T47D (cell line): ENCODE measurements at places on chromosomes 2 and 18.
A peak's percentile ranks its signal among the peaks of the same experiment; 100 is the strongest.

DNA sequence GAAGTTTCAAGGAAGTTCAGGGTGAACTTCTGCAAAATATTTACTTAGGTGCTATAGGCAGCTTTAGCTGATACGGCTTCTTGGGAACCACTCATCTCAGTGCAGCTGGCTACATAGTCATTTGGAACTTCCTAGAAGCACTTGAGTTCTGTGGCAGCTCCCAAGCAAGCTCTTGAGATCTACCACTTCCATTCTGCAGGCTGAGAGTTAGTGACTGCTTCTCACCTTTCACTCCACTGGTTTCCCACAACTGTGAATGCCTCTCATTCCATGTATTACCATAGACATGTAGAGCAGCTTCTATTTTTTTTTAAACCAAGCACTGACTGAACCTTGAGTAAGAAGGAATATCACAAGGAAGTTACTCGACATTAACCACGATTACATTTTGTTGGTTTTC, 994.1 kb upstream of the ACVR2A start:
- DNase-seq, result no peak

DNA sequence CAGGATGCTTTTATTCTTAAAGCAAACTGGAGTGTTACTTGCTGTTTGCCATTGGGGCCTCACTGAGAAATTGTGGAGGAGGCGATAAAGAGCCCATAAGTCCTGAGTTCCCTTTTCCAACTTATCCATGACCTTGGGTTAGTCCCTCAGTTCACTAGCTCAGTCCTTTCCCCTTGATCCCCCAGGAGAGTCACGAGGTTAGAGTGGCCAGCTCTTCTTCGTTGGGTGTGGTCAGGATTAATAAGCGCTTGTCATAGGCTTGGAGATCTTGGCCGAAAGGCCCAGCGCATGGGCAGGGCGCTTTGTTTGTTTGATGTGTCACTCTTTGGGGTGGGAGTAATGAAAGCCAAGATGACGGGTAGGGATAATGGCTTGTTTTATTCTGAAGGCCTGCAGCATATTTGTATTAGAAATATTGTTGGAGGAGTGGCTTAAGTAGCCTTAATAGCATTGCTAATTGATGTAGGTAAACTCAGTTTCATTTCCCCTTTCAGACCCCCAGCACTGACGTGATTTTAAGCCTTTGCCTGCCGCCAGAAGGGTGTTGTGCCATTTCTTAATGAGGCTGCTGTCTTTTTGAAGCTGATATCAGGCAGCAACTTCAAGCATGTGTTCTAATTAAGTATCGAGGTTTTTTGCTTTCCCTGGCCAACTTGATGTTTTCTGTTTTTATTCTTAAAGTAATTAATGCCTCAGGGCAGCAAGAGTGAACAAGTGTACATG, 15.7 kb downstream of the GRHL1 start:
- DNase-seq, result no peak

DNA sequence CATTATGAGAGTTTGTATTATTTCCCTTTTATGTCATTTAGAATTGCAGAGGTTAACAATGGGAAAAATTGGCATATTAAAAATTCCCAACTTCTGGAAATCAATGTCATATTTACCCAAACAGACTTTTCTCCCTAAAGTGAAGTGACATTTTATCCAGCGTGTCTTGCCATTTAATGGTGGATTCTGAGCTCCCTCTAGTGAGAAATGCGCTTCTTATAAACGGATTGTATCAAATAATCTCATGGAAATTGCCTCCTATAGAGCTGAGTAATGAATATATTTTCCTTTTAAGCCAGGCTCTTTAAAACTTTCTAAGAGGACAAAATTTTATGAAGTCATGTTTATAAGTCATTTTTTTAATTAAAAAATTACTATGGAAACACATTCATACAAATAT, 5.7 kb upstream of the GCFC2 start:
- no peak for DNase-seq

DNA sequence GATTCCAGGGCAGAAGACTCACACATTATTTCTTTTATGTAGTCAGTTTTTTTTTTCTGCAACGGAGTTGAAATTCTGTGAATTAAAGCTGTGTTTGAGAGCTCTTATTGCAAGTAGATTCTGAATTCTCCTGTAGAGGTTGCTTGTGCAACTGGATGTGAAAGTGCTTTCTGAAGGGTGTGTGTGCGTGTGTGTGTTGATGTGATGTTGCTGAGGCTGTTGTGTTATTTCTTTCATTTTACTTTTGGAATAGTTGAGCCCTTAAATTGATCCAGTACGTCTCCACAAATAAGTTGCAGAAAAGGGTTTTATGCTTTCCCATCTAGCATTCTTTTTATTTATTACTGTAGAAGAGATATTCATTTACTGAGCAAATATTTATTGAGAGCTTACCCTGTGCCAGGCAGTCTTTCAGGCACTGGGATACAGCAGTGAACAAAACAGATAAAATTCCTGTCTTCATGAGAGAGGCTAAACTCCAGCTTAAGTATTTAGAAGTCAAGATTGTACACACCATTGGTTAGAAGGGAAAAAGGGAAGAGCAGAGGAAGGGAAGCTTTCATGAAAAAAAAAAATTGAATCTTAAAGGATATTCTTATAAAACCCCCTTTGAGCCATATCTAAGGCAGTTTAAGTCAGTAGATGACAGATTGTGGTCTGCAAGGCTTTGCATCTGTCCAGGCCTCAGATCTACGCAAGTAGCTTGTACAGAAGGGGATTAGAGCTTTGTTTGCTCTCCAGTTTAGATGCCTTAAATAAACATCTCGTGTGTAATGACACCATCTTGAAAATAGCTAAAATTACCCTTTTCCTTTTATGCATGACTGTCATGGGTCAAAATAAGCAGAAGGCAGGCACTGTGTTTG, 58.2 kb downstream of the MYO1B start:
- no peak for DNase-seq

DNA sequence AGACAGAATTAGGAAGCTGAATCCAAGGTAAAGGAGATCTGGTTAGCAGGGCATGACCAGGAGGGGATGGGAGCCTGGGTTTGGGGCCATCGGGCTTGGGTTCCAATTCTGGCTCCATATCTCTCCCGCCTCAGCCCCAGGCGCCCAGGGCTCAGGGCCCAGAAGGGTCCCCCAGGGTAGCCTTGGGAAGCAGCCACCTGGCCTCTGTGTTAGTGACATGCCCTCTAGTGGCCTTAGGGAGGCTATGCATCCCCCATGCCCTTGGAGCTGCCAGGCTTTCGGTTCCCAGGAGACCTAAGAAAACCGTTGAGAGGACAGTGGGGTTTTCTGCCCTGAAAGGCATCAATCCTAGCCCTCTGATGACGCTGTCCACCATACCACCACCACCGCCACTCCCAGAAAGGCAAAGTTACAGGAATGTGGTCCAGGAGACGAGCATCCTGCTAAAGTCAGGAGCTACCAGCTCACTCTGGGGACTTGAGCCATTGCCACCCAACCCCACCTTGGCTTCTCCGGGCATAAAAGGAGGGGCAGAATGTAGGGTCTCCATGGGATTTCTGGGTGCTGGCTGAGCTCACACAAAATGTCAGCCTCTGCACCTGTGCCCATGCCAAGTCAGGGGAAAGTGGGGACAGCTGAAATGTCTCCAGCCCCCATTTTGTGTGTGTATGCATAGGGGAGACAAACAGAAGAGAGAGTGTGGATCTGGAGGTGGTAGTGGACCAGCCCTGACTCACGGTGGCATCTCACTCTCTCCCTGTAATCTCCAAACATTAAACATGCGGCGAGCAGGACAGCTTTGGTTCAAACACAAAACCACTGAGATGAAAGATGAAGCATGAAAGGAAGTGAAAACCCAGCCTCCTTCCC, 56.5 kb downstream of the EMX1 start:
- DNase-seq, result peak; percentile 67

DNA sequence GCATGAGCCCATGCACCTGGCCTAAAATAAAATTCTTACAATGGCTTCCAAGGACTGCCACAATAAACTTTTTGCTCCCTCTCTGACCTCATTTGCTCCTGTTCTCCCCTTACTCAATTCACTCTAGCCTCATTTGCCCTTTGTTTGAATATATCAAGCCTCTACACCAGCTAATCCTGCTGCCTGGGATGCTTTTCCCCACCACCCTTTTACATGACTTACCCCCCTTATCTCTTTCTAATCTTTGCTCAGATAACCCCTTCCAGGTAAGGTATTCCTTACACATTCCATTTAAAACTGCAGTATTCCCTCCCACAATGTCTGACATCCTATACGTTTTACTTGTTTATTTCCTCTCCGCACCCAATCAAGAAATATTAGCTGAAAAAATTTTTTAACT, 22.7 kb downstream of the IMMT start:
- DNase-seq, result no peak

DNA sequence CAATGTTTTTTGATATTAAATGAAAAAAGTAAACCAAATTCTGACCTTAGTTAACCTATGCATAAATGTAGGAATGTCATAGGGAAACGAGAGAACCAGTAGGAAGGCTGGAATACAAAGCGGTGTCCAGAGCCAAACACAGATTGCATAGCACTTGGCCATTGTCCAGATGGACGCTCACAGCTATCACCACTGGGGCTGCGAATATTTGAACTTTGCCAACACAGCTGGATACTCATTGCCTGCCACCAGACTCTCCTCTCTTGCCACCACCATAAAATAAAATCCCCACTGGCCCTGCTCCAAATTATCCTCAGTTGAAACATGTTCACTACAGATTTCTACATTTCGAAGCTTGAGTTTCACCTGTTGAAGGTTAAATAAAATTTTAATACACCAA, 159.3 kb upstream of the GULP1 start:
- DNase-seq, result no peak

GRCh38 chr2:222054813-222055212, 244.0 kb downstream of the PAX3 start:
- no peak for DNase-seq

DNA sequence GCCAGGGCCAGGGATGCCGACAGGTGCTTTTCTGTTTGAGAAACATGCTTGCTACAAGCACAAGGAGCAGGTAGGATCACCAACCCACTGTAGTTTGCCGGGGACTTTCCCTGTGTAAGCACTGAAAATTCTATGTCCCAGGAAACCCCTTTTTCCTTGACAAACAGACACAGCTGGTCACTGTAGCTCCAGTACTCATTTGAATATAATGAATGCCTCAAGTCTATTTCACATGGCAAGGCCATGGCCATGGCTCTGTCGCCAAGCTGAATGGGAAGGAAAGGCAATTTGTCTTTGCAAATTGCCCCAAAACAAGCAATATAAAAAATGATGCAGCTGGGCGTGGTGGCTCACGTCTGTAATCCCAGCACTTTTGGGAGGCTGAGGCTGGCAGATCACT, 49.6 kb upstream of the IGFBP2 start:
- DNase-seq, result no peak

GRCh38 chr2:202758604-202759003, 113.0 kb downstream of the ICA1L start:
- no peak for DNase-seq

- DNase-seq, result no peak
These were observed 108.8 kb upstream of the DLX2 start for GRCh38 chr2:172211512-172211911.

DNA sequence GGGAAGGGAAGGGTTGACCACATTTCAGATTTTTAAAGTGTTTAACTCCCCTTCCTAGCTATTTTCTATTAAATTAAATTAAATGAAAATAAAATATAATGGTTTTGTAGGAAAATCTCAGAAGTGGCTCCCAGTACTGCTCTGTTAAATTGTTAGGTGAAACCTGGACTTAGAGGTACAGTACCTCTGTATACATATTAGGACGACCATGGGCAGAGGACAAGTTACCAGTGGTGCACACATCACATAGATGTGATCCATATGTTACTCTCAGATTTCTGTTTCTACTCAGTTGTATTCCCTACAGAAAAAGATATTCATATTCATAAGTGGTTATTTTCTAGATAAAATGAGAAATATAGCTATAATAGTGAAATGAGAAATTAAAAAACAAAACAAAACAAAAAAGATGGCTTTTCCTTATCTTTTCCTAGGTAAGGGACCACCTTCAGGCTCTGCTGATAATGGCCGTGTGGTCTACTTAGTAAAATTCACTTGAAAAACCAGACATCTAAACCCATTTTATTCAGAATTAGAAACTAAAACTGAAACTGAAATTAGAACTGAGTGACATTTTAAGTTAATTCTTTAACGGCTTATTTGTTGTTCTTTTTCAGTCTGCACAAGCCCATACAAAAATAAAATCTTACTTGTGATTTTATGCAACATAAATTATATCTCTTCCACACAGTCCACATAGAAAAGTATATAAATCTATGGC, 832.5 kb upstream of the CHAC2 start:
- no peak for DNase-seq

- no peak for DNase-seq
These were observed 150.3 kb downstream of the UBR3 start for GRCh38 chr2:169977530-169977929.

GRCh38 chr2:54618646-54619565, 104.6 kb upstream of the EML6 start:
- DNase-seq, result no peak

- no peak for DNase-seq
These were observed 816 bp downstream of the GALNT14 start for GRCh38 chr2:31137211-31138036.

- no peak for DNase-seq
These were observed 13.8 kb upstream of the MGAT5 start for GRCh38 chr2:134240061-134240460.

DNA sequence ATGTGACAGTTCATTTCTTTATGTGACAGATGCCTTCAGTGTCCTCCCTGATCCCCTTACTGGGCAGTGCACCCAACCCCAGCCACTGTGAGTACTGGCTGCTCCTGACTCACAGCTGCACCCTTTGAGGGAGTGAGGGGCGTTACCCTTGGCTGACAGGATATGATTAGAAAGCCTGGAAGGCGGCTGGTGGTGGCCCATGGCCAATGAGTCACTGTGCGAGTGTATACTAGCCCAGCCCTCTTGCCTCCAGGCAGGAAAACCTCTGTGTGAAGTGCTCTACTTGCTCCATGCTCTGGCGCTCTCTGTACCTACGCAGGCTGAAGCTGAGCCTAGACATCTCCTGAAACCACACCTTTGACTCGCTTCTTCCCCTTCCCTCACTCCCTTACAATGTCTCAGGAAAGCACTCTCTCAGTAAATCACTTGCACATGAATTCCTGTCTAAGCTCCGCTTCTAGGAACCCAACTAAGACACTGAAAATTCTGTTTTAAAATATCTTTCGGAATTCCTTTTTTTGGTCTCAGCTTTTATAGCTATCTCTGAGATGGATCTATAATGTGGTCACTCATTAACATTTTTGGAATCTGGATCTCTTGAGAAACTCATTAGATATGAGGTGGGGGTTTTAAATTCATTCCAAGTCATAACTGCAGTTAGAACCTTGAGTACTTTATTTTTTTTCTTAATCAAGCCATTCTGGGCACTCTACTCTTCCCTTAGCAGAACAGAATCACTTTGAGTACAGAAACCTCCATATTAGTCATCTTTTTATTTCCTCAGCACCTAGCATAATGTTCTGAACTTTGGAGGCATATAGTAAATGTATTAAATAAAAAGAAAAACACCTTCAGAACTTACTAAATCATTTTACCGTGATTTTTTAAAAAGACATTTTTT, 25.3 kb upstream of the STAM2 start:
- DNase-seq, result peak; percentile 57
